ENCODE measurements at places on chromosomes 11 and 22. TPM values are rescaled to one million over a fixed set of nuclear protein-coding genes. Genes with fewer than 3 reads are reported as not detected.

- H3K4me3 ChIP-seq: no peak overlapping the region
- no peaks in the 10 kb centered on the region for H3K36me3 ChIP-seq
- H3K27me3 ChIP-seq: no peaks in the 10 kb centered on the region
- peaks cover 18% of the 10 kb centered on the region for H3K4me1 ChIP-seq
These were observed 71.7 kb downstream of the DBX1 start for GRCh38 chr11:20088397-20089225.

- no peaks in the 10 kb centered on the region for H3K27me3 ChIP-seq
- H3K4me3 ChIP-seq: no peak overlapping the region
- peak; percentile 68 for DNase-seq
- H3K4me1 ChIP-seq: no peaks in the 10 kb centered on the region
- H3K27ac ChIP-seq: no peak overlapping the region
These were observed 361.0 kb upstream of the ANO3 start for GRCh38 chr11:25970726-25971508.

GRCh38 chr11:60918251-60918938 is 4.4 kb downstream of the TMEM109 start:
- H3K27me3 ChIP-seq: no peaks in the 10 kb centered on the region
- H3K36me3 ChIP-seq: peaks cover 14% of the 10 kb centered on the region
- peak overlapping the region; percentile 76 for H3K27ac ChIP-seq
- H3K4me1 ChIP-seq: peaks cover 60% of the 10 kb centered on the region
- peak overlapping the region; percentile 4 for H3K4me3 ChIP-seq
- DNase-seq: no peak

DNA sequence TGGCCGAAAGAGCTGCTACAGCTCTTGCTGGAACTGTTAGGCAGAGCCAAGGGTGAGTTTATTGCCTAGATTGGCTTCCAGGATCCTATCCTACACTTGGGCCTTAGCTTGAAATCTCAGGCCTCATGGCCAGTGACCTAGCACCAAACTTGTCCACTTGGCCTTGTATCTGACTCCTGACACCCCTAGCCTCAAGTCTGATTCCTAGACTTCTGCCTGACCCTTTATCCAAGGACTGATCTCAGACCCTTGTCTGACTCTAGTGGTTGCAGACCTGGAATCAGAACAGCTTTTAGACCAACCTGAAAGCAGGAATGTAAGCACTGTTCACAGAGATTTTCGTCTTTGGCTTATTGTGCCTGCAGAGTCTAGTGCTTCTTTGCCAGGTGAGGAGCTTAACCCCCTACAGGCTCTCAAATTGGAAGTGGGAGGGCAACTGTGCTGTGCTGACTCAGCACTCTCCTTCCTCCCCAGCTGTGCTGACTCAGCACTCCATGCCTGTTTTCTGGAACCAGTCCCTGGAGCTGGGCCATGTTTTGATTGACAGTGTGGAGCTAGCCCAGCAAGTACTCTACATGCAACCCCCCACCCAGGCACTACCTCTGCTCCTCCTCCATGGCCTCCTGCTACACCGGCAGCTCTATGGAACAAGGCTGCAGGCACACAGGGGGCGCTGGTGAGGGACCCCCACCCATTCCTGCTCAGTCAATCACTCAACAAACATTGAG is 35.1 kb downstream of the RRP8 start:
- no peak overlapping the region for H3K27ac ChIP-seq
- no peaks in the 10 kb centered on the region for H3K36me3 ChIP-seq
- no peaks in the 10 kb centered on the region for H3K4me1 ChIP-seq
- DNase-seq: no peak
- no peaks in the 10 kb centered on the region for H3K27me3 ChIP-seq

The VPREB1 gene
- not detected for total RNA-seq

The KRTAP5-2 gene
- not detected for total RNA-seq

DNA sequence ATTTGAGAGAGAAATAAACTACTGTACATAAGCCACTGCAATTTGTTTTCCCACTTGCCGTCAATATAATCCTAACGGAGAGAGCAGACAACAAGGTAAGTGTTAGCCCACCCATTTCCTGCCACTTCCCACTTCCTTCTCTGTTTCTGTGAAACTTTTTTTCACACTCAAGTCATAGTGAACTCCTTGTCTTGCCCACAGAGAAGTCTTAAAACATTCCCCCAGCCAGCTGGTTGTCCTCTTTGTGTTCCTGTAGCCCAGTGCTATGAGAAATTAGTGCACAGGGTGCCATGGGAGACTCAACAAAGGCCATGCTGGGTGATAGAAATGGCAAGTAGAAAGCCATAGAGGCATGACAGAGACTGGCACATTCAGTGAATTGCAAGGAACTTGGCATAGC is 208.6 kb downstream of the BLID start:
- H3K4me3 ChIP-seq: no peak overlapping the region
- H3K27me3 ChIP-seq: no peaks in the 10 kb centered on the region
- DNase-seq: no peak
- no peaks in the 10 kb centered on the region for H3K36me3 ChIP-seq
- H3K27ac ChIP-seq: no peak overlapping the region
- no peaks in the 10 kb centered on the region for H3K4me1 ChIP-seq

- H3K4me3 ChIP-seq: no peak overlapping the region
- no peak for DNase-seq
These were observed 66.1 kb downstream of the RBMXL2 start for GRCh38 chr11:7154881-7155361.

DNA sequence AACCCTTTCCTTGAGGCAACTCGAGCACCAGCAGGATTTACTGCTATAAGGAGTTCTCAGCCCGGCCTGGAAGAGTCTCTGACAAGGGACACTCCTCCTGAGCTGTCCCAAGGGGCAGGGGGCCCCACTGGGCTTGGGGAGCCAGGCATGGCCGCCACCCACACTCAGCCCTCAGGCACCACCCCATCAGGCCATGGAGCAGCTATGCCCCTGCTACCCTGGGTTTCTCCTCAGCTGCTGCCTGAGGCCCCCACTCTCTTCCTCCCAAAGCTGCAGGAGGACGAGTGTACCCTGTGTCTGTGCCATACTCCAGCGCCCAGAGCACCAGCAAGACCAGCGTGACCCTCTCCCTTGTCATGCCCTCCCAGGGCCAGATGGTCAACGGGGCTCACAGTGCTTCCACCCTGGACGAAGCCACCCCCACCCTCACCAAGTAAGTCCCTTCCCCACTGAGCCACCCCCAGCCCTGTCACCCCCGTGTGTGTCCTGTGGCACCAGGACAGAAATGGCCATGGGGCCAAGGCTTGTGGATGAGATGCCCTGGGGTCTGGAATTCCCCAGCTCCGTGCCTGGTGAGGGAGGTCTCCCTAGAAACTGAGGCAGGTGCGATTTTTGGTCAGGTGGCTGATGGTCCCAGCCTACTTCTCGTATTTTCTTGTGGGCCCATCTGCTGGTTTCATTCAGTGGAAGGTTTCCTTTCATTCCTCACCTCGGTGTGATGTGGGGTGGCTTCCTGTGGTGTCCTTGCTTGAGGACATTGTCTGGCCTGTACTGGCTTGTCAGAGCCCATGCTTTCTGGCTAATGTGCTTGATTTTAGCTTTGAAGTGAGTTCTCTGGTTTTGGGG is 28.4 kb downstream of the TAB1 start:
- no peak for DNase-seq
- H3K36me3 ChIP-seq: peaks cover 8% of the 10 kb centered on the region
- H3K27me3 ChIP-seq: no peaks in the 10 kb centered on the region
- no peak overlapping the region for H3K4me3 ChIP-seq
- H3K4me1 ChIP-seq: no peaks in the 10 kb centered on the region

The SYTL2 gene
- 0.69 TPM for total RNA-seq

GRCh38 chr11:64924910-64925284 is 408 bp downstream of the PPP2R5B start:
- peaks cover 24% of the 10 kb centered on the region for H3K4me1 ChIP-seq
- no peak for DNase-seq
- no peaks in the 10 kb centered on the region for H3K36me3 ChIP-seq
- H3K4me3 ChIP-seq: peak overlapping the region; percentile 75

The ARHGAP8 gene
- not detected for total RNA-seq

GRCh38 chr11:77101043-77101537 is 1.6 kb upstream of the OMP start:
- H3K4me1 ChIP-seq: no peaks in the 10 kb centered on the region
- peak; percentile 80 for DNase-seq
- H3K4me3 ChIP-seq: no peak overlapping the region
- no peak overlapping the region for H3K27ac ChIP-seq
- no peaks in the 10 kb centered on the region for H3K36me3 ChIP-seq

The LINC01488 gene
- not detected for total RNA-seq

The BATF2 gene
- 0.18 TPM for total RNA-seq

The FAM227A gene
- 3.7 TPM for total RNA-seq

The RAC2 gene
- 251 TPM for total RNA-seq

The CD3D gene
- total RNA-seq: 5.7 TPM

GRCh38 chr11:119450590-119451326 is 27.8 kb upstream of the THY1 start:
- H3K4me3 ChIP-seq: no peak overlapping the region
- peak overlapping the region; percentile 27 for H3K27ac ChIP-seq
- no peaks in the 10 kb centered on the region for H3K36me3 ChIP-seq
- no peaks in the 10 kb centered on the region for H3K27me3 ChIP-seq

The GLYATL2 gene
- not detected for total RNA-seq

DNA sequence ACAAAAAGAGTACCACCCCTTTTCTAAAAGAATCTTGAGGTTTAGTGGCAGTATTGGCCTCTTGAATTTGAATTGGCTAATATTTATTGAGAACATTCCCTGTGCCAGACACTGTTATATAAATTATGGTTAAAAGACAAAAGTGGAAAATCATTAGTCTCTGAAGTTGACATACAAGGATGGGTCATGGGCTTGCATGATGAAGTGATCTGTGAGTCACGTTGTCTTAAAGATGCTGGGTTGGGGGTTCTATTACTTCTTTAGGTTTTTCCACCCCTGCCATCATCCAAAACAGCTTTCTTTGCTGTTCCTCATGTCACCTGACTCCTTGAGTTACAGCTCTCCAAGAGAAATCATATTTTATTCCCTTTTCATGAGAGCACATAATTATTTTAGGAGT is 85.0 kb downstream of the CD44 start:
- H3K4me1 ChIP-seq: no peaks in the 10 kb centered on the region
- no peaks in the 10 kb centered on the region for H3K27me3 ChIP-seq
- H3K36me3 ChIP-seq: no peaks in the 10 kb centered on the region

- H3K4me3 ChIP-seq: no peak overlapping the region
- H3K36me3 ChIP-seq: peaks cover 13% of the 10 kb centered on the region
- H3K4me1 ChIP-seq: no peaks in the 10 kb centered on the region
- no peak for DNase-seq
These were observed 27.5 kb upstream of the DGCR8 start for GRCh38 chr22:20052309-20053259.

DNA sequence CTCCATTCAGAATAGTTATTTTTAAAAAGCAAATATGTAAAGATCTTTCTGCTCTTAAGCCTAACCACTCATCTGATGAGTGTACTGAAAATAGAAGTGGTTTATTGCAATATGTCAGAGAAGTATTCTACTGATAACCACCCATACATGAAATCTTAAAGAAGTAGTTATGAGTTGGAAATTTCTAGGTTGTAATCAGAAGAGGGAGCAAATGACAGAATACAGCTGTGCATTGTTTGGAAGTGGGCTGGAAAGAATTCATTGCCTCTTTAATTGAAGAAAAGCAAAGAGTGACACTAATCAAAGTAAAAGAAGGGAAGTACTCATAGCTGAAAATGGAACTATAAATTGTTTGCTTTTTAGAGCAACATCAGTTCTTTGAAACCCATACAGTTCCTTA is 39.4 kb downstream of the FDX1 start:
- no peaks in the 10 kb centered on the region for H3K27me3 ChIP-seq
- H3K36me3 ChIP-seq: no peaks in the 10 kb centered on the region
- no peak overlapping the region for H3K4me3 ChIP-seq

Data from Karpas-422 (cell line).